ENCODE measurements at places on chromosomes 16 and 17. TPM values are rescaled to one million over a fixed set of nuclear protein-coding genes. Genes with fewer than 3 reads are reported as not detected.

The GPR179 gene
- 0.05 TPM for total RNA-seq

The ZNF200 gene
- 8.6 TPM for total RNA-seq

The RHBDL3 gene
- total RNA-seq, result 0.19 TPM

The ENDOV gene
- total RNA-seq, result 8.3 TPM

The DOC2A gene
- total RNA-seq, result 0.24 TPM

The UBE2O gene
- 8.8 TPM for total RNA-seq

GRCh38 chr16:81522108-81522701 lies 77.6 kb downstream of the CMIP start:
- H3K4me3 ChIP-seq, result no peak overlapping the region
- no peak for DNase-seq
- no peaks in the 10 kb centered on the region for H3K27me3 ChIP-seq
- H3K4me1 ChIP-seq, result peaks cover 36% of the 10 kb centered on the region
- H3K36me3 ChIP-seq, result peaks cover 19% of the 10 kb centered on the region

DNA sequence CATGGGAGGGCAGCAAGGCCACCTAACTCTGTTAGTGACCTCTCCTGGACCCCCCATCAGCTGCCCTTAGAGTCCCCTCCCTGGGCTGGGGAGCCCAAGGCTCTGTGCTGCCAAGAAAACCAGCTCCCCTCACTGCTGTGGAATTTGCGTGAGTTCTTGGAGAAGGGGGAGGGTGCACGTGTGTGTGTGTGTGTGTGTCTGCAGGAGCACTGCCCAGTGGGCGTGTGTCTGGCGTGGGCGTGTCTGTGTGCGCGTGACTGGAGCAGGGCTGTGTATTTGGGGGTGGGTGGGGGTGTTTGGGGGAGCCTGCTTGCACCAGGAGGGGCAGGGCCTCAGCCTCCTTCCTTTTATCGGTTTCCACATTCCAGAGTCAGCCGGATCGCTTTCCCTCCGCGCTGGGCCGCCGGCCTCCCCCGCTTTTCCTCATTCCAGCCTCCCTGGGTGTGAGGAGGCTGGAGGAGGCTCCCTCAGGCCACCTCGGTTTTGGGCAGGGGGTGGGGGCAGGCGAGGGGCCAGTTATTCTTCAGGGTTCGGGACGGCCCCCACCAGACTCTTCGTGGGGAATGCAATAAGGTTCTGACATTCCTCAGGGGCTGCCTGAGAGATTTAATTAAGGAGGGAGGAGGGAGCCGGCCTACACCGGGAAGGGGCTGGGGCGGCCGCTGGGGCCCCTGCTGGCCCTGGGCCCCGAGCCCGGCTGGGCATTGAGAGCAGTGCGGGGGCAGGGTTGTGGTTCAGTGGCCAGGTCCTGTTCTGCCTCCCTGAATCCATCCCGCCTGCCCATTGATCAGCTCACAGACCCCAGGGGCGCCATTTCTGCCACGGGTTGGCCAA lies 2.5 kb downstream of the VASN start:
- peaks cover 19% of the 10 kb centered on the region for H3K27me3 ChIP-seq
- no peak overlapping the region for H3K27ac ChIP-seq
- no peak for DNase-seq
- peaks cover 10% of the 10 kb centered on the region for H3K4me1 ChIP-seq
- H3K36me3 ChIP-seq, result peaks cover 4% of the 10 kb centered on the region
- H3K4me3 ChIP-seq, result no peak overlapping the region

The SLC5A11 gene
- total RNA-seq, result 0.09 TPM

The ANKRD40CL gene
- total RNA-seq, result not detected

The KRTAP4-6 gene
- total RNA-seq, result not detected

- H3K27ac ChIP-seq, result no peak overlapping the region
- no peak overlapping the region for H3K4me3 ChIP-seq
- peaks cover 56% of the 10 kb centered on the region for H3K36me3 ChIP-seq
- DNase-seq, result no peak
- H3K4me1 ChIP-seq, result peaks cover 21% of the 10 kb centered on the region
- no peaks in the 10 kb centered on the region for H3K27me3 ChIP-seq
Observed at GRCh38 chr16:4390266-4391260, 18.9 kb downstream of the VASN start.

- H3K4me3 ChIP-seq, result no peak overlapping the region
- H3K4me1 ChIP-seq, result no peaks in the 10 kb centered on the region
- no peaks in the 10 kb centered on the region for H3K36me3 ChIP-seq
Observed at GRCh38 chr16:11411059-11411550, 65.8 kb downstream of the RMI2 start.

- H3K36me3 ChIP-seq, result no peaks in the 10 kb centered on the region
- no peak overlapping the region for H3K27ac ChIP-seq
- no peak for DNase-seq
- H3K4me3 ChIP-seq, result no peak overlapping the region
Observed at GRCh38 chr17:72795941-72796340, 296.5 kb downstream of the SLC39A11 start.

The KRTAP3-1 gene
- not detected for total RNA-seq

GRCh38 chr17:75241996-75242460 lies 19.4 kb downstream of the GGA3 start:
- H3K27me3 ChIP-seq, result no peaks in the 10 kb centered on the region
- H3K27ac ChIP-seq, result no peak overlapping the region
- H3K36me3 ChIP-seq, result peaks cover 95% of the 10 kb centered on the region
- peaks cover 43% of the 10 kb centered on the region for H3K4me1 ChIP-seq
- no peak overlapping the region for H3K4me3 ChIP-seq
- no peak for DNase-seq

GRCh38 chr16:54240271-54241129 lies 46.1 kb downstream of the IRX3 start:
- no peak overlapping the region for H3K27ac ChIP-seq
- H3K4me3 ChIP-seq, result no peak overlapping the region
- no peaks in the 10 kb centered on the region for H3K36me3 ChIP-seq
- H3K27me3 ChIP-seq, result no peaks in the 10 kb centered on the region

The SRL gene
- 1.4 TPM for total RNA-seq

DNA sequence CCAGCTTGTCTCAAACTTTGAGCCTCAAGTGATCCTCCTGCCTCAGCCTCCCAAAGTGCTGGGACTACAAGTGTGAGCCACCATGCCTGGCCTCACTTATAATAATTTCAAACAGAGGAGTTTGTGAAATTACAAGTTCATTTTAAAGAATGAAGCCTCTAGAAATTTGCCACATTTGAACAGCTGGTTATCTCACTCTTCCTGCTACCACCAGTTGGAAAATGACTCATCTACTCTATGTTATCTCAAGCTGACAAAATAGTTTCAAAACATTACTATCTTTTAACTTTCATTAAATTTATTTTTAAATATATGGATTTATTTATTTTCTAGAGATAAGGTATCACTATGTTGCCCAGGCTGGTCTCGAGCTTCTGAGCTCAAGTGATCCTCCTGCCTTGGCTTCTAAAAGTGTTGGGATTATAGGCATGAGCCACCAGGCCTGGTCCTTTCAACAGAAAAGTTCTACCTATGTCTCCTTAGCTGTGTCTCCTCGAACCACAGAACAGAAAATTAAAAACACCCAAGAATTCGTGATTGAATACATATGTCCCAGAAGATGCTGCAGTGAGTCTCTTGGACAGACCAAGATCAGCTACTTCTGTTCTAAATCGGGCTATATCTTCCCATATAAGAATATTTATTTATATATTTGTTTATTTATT lies 47.6 kb downstream of the MYH13 start:
- H3K36me3 ChIP-seq, result no peaks in the 10 kb centered on the region
- peaks cover 3% of the 10 kb centered on the region for H3K4me1 ChIP-seq
- H3K4me3 ChIP-seq, result no peak overlapping the region
- DNase-seq, result no peak

GRCh38 chr17:14776791-14777190 lies 475.9 kb downstream of the HS3ST3B1 start:
- H3K4me3 ChIP-seq, result no peak overlapping the region
- DNase-seq, result no peak
- no peaks in the 10 kb centered on the region for H3K36me3 ChIP-seq
- H3K4me1 ChIP-seq, result no peaks in the 10 kb centered on the region

DNA sequence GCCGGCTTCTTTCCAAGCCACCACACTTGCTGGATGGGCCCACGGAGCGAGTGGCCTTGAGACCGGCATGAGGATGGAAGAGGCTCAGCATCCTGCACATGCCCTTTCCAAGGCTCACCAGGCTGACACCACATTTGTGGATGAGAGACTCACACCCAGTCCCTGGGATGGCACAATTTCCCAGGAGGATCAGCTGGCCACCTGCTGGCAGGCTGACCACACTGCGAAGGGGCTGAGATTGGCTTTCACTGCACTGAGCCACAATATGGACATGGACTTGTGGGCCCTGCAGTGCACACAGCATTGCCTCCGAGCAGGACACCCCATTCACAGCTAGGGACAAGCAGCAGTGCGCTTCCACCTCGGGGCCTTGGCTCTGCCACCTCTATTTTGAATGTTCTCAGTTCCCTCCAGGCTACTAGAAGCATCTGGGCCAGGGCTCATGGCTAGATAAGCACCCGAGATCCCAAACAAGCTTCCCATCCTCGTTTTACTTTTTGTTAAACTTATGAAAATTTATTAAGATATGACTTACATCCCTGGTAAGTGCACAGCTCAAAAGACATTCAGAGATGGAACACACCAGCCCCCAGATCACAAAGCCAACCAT lies 25.3 kb upstream of the KSR1 start:
- no peak overlapping the region for H3K27ac ChIP-seq
- H3K4me1 ChIP-seq, result no peaks in the 10 kb centered on the region
- H3K4me3 ChIP-seq, result no peak overlapping the region

- H3K4me1 ChIP-seq, result peaks cover 2% of the 10 kb centered on the region
- no peak overlapping the region for H3K27ac ChIP-seq
- H3K4me3 ChIP-seq, result no peak overlapping the region
- no peaks in the 10 kb centered on the region for H3K36me3 ChIP-seq
- DNase-seq, result no peak
Observed at GRCh38 chr16:15854906-15855703, 1.7 kb downstream of the MYH11 start.

Measured in thymus (tissue), 14 donors.